Calu3 (cell line): ENCODE measurements at places on chromosomes 6 and 20. TPM values are rescaled to one million over a fixed set of nuclear protein-coding genes. Genes with fewer than 3 reads are reported as not detected.

- H3K4me1 ChIP-seq = no peaks in the 10 kb centered on the region
- H3K27ac ChIP-seq = no peak overlapping the region
- no peaks in the 10 kb centered on the region for H3K27me3 ChIP-seq
- no peak for DNase-seq
- no peaks in the 10 kb centered on the region for H3K36me3 ChIP-seq
- no peak overlapping the region for H3K4me3 ChIP-seq
Measured at GRCh38 chr6:6191476-6191875, 129.0 kb downstream of the F13A1 start.

GRCh38 chr6:12592634-12593033, 123.9 kb upstream of the PHACTR1 start:
- no peak overlapping the region for H3K4me3 ChIP-seq
- no peaks in the 10 kb centered on the region for H3K27me3 ChIP-seq
- H3K4me1 ChIP-seq = no peaks in the 10 kb centered on the region
- H3K36me3 ChIP-seq = no peaks in the 10 kb centered on the region
- peak; percentile 56 for DNase-seq

DNA sequence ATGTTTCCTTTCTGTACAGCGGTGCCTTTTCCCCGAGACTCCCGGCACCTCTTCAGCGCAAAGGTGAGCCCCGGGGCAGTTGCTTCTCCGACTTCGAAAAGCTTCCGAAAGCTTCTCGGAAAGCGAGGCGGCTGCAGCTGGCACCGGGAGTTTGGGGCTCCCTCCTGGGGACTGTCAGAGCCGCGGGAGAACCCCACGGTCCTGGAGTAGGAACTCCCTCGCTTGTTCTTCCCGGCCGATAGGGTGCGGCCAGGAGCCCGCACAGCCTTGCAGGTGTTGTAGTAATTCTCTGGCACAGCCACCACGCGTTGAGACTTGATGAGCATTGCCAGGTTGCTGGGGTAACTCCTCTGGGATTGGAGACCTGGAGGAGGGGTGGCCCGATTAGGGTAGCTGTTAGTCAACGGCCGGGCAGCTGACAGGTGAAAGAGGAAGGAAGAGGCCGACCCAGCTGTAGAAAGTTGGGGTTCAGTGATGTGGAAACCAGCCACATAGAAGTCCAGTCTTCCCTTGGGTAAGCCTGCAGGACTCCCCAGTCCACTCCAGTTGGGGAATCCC, 721 bp downstream of the KDM1B start:
- no peaks in the 10 kb centered on the region for H3K27me3 ChIP-seq
- peak; percentile 68 for DNase-seq
- peaks cover 27% of the 10 kb centered on the region for H3K36me3 ChIP-seq
- peak overlapping the region; percentile 93 for H3K4me3 ChIP-seq

GRCh38 chr6:26054781-26055718, 32.2 kb upstream of the HFE start:
- peak; percentile 90 for DNase-seq
- no peaks in the 10 kb centered on the region for H3K27me3 ChIP-seq
- H3K4me3 ChIP-seq = peak overlapping the region; percentile 71
- peaks cover 36% of the 10 kb centered on the region for H3K36me3 ChIP-seq

DNA sequence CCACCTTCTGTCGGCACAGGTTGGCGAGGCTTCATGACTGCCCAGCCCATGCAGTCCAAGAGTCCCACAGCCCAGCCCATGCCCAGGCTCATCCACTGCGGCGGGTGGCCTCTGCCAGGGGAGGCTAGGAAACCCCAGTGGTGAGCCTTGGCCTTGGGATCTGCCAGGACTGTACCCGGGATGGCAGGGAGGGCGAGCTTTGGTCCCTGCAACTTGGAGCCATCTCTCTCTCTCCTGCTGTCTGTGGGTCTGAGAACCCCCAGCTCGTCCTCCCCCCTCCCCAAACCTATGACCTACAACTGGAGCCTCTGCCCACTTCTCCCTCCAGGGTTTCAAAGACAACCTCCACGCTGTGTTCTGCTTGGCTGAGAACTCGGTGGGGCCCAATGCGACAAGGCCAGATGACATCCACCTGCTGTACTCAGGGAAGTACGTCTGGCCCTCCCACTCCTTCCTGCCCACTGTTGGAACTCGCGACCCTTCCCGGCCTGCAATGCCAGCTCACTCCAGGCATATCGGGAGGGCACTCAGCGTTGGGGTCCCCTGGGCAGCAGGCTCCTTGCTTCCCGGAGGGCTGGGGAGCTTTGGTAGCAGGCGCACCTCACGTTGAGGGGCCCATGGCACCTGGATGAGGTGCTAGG, 19.7 kb downstream of the NPEPL1 start:
- no peaks in the 10 kb centered on the region for H3K4me1 ChIP-seq
- H3K27ac ChIP-seq = no peak overlapping the region
- no peak overlapping the region for H3K4me3 ChIP-seq
- DNase-seq = no peak
- peaks cover 9% of the 10 kb centered on the region for H3K36me3 ChIP-seq
- no peaks in the 10 kb centered on the region for H3K27me3 ChIP-seq

DNA sequence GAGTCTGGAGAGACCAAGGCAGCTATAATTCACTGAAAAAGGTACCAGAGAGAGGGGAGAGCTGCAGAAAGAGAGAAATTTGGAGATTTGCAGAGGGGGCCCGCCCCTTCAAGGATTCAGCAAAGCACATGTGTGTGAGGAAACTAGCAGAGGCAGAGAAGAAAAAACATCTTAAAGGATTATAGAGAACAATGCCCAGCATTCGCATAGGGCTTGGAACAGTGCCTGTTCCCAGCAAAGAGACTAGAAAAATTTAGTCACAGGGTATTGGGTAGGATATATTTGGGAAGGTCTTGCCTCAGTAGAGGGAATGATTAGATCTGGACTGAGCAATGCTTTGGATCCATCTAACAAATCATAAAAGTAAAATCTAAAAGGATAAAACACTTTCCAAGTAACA, 44.0 kb downstream of the SRPK1 start:
- no peaks in the 10 kb centered on the region for H3K4me1 ChIP-seq
- H3K27me3 ChIP-seq = no peaks in the 10 kb centered on the region
- DNase-seq = no peak
- H3K36me3 ChIP-seq = peaks cover 49% of the 10 kb centered on the region

DNA sequence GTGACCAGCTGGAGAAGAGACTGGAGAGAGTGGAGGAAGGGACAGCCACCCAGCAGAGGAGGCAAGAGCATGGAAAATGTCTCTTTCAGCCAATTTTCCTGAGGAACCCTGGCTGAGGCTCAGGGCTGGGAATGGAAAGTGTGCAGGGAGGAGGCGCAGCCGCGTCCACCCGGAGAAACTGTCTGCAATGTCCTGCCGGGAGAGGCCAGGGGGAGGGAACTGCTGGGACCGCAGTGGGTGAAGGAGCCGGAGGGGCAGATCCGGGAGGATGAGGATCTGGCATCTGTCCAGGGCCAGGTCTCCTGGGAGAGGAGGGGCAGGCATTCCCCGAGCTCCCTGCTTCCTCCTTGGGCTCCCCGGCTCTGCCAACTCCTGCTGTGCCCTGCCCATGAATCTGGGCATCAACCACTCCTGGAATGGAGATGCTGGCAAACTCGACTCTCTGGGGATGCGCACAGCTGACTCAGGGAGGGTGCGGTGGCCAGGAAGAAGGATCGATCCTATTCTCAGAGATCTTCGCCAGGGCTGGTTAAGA, 17.4 kb upstream of the HM13 start:
- DNase-seq = peak; percentile 44
- H3K4me3 ChIP-seq = no peak overlapping the region
- no peak overlapping the region for H3K27ac ChIP-seq

DNA sequence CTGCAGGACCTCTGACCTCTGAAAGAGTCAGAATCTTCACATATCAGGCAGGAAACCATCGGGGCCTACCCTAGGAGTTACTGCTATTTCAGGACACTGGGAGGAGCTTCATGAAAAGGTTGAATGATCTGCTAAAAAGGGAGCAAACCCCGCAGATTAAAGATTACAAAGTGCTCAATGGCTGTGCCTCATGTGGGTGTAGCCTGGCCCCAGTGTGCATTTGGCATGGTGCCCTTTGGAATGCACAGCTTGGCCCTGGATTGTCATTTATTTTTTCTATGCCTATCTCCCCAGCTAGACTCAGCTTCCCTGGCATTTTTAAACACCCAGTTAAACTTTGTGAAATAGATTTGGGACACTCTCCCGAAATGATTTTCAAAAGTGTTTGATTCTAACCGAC, 368.5 kb upstream of the SPTLC3 start:
- no peak for DNase-seq
- no peak overlapping the region for H3K27ac ChIP-seq
- no peaks in the 10 kb centered on the region for H3K27me3 ChIP-seq
- no peaks in the 10 kb centered on the region for H3K36me3 ChIP-seq

- DNase-seq = no peak
- peaks cover 26% of the 10 kb centered on the region for H3K4me1 ChIP-seq
- H3K27ac ChIP-seq = peak overlapping the region; percentile 21
- peaks cover 5% of the 10 kb centered on the region for H3K36me3 ChIP-seq
- H3K27me3 ChIP-seq = no peaks in the 10 kb centered on the region
Measured at GRCh38 chr6:117512987-117513573, 30.6 kb downstream of the DCBLD1 start.

DNA sequence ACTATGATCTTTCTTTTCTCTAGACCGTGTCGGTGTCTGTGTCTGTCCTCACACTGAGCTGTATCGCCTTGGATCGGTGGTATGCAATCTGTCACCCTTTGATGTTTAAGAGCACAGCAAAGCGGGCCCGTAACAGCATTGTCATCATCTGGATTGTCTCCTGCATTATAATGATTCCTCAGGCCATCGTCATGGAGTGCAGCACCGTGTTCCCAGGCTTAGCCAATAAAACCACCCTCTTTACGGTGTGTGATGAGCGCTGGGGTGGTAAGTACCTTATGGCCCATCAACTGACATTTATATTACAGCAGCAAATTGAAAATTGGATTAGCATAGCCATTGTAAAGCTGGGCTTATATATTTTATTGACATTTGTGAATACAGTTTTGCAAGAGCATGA, 72.2 kb upstream of the GFRAL start:
- no peak for DNase-seq
- H3K4me1 ChIP-seq = no peaks in the 10 kb centered on the region
- H3K27me3 ChIP-seq = no peaks in the 10 kb centered on the region

DNA sequence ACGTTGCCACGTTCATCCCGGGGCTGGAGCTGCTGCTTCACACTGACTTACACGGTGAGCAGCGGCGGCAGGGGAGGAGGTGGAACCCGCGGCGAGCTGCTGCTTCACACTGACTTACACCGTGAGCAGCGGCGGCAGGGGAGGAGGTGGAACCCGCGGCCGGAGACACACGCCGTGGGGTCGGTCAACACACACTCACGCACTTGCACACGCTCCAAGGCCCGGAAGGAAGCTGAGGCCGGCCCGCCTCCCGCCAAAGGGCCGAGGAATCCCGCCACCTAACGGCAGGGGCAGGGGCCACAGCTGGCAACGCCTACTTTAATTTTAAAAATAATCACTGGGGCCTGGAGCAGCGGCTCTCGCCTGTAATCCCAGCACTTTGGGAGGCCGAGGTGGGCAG, 94.4 kb upstream of the FOXC1 start:
- no peaks in the 10 kb centered on the region for H3K36me3 ChIP-seq
- no peak for DNase-seq
- H3K4me3 ChIP-seq = no peak overlapping the region
- no peaks in the 10 kb centered on the region for H3K4me1 ChIP-seq
- H3K27me3 ChIP-seq = peaks cover 71% of the 10 kb centered on the region

DNA sequence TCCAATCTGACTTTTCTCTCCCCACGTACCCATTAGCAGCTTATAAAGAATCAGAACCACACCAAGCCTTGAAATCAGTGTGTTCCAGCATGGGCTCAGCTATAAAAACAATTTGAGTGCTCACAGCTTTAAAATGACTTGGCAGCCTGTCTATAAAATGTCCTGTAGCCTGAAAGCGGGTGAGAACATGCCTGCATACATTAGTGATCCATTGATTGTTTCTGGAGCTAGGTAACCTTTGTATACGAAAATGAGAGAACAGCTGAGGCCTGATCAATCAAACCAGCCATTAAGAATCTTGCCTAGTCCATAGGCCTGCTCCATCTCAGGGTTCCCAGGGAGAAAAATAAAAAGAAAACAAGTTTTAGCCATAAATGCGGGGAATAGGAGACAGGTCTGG, 245.8 kb upstream of the SULF2 start:
- no peaks in the 10 kb centered on the region for H3K4me1 ChIP-seq
- DNase-seq = no peak
- no peak overlapping the region for H3K27ac ChIP-seq
- peaks cover 22% of the 10 kb centered on the region for H3K27me3 ChIP-seq
- no peak overlapping the region for H3K4me3 ChIP-seq

DNA sequence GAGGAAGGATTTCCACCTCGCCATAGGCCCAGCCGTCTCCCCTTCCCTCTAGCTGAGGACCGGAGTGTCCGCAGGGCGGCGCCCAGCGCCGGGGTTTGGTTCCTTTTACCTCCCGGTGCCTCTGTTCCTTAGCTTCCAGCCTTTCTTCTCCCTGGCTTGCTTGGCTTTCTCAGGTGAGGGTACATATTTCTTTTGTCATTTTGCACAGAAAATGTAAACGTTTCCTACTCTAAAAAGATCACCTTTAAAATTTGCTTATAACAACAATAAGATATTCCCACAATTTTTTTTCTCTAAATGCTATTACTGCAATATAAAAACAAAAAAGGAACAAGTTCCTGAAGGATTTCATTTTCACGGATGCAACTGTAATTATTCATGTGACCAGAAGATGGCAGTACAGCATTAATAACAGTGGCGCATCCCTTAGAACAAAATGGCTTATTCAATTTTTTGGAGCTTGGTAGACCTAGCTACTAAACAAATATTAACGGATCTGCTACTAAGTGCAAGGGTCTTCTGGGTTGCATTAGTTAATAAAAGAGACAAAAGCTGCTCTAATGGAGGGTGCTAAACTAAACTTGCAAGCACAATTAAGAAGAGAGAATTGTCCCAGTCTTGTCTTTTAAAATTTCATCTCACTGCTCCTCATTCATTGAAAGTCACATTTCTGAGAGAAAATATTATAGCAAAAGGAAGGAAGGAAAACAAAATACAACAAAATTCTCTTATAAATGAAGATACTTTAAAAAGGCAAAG, 172.9 kb downstream of the ADGRG6 start:
- no peaks in the 10 kb centered on the region for H3K36me3 ChIP-seq
- peak; percentile 62 for DNase-seq
- H3K27ac ChIP-seq = no peak overlapping the region
- H3K4me1 ChIP-seq = no peaks in the 10 kb centered on the region
- peaks cover 7% of the 10 kb centered on the region for H3K27me3 ChIP-seq

GRCh38 chr20:56347628-56348304, 11.0 kb upstream of the FAM210B start:
- DNase-seq = no peak
- H3K27ac ChIP-seq = peak overlapping the region; percentile 24
- H3K4me1 ChIP-seq = peaks cover 12% of the 10 kb centered on the region

DNA sequence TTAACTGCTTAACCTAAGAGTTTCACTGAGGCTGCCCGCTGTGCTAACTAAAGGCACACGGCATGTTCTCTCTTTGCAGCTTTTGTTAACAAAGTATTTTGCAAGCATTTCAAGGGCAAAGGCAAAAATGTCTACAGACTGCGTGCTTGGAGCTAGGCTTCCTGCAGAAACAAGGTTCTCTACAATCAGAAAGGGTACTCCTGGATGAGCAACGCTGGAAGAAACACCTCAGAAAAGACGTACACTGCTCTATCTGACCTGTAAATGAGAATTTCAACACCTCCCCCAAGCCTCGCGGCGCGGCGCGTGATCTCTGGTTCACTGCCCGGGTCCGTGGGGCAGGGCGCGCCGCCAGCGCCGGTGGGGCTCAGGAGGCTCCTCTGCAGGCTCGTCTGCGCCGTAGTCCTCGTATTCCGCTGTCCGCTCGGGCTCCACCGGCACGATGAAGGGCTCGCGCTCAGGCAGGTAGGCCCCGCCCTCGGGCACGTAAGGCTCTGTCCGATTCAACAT, 120.9 kb downstream of the COL12A1 start:
- peaks cover 5% of the 10 kb centered on the region for H3K36me3 ChIP-seq
- DNase-seq = peak; percentile 53
- H3K4me3 ChIP-seq = peak overlapping the region; percentile 86
- H3K4me1 ChIP-seq = peaks cover 21% of the 10 kb centered on the region

HNF4A gene
- total RNA-seq = 27.7 and 41.1 TPM in 2 replicates

LTB gene
- 0.44 and 1.4 TPM in 2 replicates for total RNA-seq

GNAS-AS1 gene
- total RNA-seq = 0.59 TPM in 1 of 2 replicates, not detected in the other

TRIM31 gene
- 161 and 181 TPM in 2 replicates for total RNA-seq
